ENCODE measurements at places on chromosomes 11 and 22.

DNA sequence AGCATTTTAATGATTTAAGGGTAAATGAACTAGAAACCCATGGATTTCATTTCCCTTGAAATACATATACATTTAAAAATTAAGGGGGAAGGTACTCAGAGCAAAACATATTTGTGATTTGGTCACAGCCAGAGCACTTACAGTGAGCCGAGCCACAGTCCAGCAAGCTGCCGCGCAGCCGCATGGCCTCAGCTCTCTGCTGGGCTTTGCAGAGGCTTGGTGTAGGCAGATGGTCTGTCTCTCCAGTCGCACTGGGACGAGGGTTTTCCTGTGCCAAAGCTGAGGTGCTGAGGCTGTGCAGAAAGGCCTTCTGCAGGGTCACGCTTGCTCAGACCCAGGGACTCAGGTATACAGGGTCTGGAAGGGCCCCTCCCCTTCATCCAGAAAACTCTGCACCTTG, 367.3 kb downstream of the OPCML start:
- DNase-seq = no peak

- DNase-seq = no peak
These were observed 25.7 kb downstream of the USP28 start for GRCh38 chr11:113849713-113850112.

GRCh38 chr11:60992842-60993409, 21.4 kb downstream of the CD6 start:
- no peak for DNase-seq

DNA sequence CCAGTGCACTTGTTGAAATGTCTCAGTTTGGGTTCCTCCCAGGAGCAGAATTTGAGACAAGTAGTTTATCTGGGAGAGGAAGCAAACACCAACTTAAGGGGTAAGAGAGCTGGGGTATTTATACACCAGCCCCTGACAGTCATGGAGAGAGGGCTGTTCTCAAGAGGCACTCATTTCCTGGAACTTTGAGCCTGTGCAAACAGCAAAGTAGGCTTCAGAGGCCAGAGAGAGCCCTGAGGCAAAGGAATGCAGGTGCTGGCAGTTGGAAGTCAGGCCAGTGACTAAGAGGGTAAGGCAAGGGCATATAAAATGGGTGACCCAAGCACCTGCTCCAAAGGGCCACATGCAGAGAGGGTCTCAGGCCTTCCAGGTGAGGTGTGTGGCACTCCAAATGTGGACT, 16.1 kb downstream of the MS4A18 start:
- no peak for DNase-seq

DNA sequence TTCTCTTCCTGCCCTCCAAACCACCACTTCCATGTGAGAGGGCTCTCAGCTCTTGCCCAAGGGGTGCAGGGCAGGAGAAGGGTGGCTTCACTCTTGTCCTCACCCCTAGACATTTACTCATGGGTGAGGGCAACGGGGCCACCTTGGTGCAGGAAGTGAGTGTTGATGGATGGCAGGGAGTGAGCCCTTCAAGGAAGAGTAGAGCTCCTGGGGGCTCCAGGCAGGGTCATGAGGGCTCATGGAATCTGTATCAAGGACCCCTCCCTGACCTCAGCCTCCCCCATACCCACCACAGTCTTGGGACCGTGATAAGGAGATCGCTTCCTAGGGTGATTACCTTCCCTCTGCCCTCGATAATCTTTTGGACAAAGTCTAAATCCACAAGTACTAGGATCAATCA, 37.8 kb downstream of the TSPAN18 start:
- DNase-seq = no peak

DNA sequence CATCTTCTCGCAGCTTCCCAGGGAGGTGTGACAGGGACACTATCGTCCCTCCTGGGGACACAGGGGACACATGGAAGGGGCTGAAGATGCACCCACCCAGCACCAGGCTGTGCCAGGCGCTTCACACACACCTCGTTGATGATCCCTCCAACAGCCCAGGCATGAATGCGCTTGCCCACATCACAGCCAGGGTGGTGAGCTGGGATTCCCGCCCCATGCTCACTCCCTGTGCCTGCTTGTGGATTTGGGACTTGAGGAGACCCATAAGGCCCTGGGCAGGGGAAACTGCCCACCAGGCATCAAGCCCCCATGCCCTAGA, 57.8 kb downstream of the OTOG start:
- no peak for DNase-seq

DNA sequence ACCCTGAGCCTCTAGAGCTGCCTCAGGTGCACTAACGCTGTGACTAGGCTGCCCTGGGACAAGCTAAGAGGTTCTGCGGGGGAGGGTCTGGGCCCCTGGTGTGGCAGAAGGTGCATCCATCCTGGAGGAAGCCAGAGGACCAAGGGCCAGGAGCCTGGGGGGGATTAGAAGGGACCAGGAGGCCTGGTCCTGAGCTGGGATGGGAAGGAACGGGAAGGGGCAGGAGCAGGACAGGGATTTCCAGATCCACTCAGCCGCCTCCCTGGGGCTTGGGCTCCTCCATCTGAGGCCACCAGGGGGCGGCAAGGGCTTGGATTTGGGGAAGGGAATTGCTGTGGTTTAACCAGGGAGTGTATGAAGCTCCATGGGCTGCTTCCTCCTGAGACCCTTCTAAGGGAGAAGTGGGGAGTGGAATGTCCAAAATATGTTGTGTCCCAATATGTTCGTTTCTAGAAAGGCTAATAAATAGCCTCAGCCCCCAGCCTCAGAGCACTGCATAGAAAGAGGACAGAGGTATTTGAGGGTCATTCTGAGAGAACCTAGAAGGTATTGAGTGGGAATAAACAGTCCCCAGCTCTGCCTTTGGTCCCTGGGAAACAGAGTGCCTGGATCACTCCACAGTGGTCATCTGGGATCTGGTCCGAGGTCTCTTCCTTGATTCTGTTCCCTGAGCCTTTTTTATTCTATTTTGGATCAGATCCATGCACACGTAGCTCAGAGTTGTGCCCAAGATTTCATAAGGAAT, 17.4 kb upstream of the PRAME start:
- DNase-seq = peak; percentile 56

DNA sequence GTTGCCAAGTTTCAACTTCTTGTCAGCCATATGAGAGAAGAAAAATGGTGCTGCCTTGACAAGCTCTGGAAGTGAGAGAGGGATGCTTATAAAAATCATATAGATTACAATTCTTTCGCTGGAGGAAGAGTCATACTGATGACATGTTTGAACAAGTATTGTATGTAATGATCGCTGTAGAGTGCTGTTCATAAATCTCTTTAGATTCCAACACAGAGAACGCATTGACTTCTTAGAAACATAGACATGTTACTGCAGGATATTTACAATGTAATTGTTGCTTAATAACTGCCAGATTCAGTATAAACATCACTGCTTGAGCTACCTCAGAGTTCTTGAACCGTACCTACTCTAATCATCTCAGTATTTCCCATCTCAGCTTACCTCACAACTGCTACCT, 571.6 kb downstream of the LUZP2 start:
- DNase-seq = no peak

- no peak for DNase-seq
These were observed 27.6 kb upstream of the TOLLIP start for GRCh38 chr11:1336836-1337646.

DNA sequence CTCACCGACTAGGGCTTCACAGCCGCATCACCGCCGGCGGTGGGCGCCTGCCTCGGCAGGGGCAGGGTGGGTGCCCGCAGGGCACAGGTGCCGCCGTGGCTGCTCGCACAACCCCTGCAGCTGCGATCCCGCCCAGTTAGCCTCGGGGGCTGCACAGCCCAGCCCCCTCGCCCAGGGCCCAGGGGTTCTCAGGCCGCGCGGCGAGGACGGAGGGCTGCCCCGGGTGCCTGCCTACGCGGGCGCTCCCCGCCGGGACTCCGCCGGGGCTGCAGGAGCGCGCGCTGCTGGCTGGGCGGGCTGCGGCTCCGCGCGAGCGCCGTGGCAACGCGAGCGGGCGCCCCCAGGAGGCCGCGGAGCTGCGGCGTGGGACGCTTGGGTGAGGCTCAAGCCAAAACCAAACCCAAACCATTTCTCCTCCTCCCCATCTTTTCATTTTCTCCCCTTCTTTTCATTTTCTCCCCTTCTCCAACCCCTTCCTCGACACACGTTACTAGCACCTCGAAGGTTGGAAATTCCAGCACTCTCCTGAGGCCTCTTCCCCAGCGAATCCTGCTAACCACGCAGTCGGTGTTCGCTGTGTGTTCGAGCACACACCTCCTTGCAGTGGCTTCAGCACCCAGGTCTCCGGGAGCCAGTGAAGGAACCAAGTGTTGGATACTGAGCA, at the start of gene MICAL3:
TSS of gene MICAL3 (minus strand) at position 286 of the 664 bp plus-strand sequence. CDS start 117,749 bp downstream, outside the sequence.
- DNase-seq = peak; percentile 68

GRCh38 chr22:38706101-38706900, 557 bp downstream of the GTPBP1 start:
- DNase-seq = peak; percentile 29

- DNase-seq = peak; percentile 41
These were observed 62.0 kb upstream of the THY1 start for GRCh38 chr11:119484741-119485605.

DNA sequence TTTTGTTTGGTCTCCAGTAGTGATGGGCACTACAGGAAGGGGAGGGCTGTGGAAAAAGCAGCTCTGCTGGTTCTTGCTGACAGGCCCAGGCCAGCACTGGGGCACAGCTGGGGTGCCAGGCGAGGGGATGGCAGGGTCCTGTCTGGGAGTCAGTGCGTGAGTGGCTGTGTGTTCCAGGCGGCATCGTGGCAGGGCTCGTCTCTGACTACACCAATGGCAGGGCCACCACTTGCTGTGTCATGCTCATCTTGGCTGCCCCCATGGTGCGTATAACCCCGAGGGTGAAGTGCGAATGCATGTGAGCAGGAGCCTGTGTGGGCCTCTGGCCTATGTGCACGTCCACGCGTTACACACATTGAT, 20.9 kb downstream of the SLC37A2 start:
- DNase-seq = no peak

DNA sequence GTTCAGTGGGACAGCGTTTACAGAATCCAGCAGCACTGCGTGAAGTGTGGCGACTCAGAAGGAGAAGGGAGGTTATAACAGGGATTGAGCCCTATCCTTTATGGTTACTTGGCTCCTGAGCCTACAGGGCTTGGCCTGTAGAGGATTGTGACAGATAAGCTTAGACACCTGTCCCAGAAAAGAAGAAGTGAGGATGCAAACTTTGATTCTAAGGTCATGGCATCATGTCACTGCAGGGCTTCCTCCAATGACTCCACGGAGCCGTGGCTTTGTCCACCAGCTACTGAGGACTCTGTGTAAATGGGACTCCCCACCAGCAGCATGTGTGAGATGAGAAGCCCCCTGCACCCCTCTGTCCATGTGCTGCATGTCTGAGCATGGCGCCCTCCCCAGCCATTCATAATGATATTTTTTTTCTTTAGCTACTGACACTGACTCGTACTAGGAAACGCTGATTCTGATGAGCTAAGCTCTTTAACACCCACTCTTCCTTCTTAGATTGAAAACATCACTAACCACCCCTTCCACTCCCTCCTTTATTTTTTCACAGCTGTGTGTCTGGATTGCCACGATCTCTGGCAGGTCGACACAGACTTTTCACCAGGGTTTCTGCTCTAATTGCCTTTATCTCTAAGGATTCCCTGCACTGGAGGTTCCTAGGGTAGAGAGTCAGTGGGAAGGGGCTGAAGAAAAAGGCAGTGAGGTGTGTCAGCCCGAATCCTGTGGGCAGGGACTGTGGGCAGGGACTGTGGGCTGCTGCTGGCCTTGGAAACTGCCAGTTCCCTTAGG, 65.5 kb upstream of the TTC12 start:
- DNase-seq = no peak

- DNase-seq = peak; percentile 94
These were observed 15.4 kb downstream of the ART5 start for GRCh38 chr11:3626250-3626960.
